ENCODE measurements at places on chromosomes 2 and 18.

GRCh38 chr18:58788971-58789875, 75.5 kb upstream of the ZNF532 start:
- DNase-seq = no peak

GRCh38 chr18:10440884-10441283, 13.6 kb upstream of the APCDD1 start:
- DNase-seq = no peak

DNA sequence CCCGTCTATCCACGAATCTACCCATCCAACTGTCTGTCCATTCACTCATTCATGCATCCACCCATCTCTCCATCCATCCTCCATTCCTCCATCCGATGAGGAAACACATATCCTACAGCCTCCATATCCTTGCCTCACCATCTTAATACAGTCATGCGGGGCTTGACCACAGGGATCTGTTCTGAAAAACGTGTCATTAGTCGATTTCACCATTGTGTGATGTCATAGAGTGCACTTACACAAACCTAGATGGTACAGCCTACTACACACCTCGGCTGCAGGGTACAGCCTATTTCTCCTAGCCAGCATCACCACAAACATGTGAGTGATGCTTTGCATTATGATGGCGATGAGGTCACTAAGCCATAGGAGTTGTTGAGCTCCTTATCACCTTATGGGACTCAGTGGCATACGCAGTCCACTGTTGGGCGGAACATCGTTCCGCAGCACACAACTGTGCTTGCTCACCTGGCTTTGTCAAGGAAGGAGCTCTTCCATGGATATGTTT, 1.9 kb upstream of the NT5DC4 start:
- no peak for DNase-seq

- no peak for DNase-seq
Measured at GRCh38 chr2:70641263-70641784, 87.7 kb upstream of the TGFA start.

DNA sequence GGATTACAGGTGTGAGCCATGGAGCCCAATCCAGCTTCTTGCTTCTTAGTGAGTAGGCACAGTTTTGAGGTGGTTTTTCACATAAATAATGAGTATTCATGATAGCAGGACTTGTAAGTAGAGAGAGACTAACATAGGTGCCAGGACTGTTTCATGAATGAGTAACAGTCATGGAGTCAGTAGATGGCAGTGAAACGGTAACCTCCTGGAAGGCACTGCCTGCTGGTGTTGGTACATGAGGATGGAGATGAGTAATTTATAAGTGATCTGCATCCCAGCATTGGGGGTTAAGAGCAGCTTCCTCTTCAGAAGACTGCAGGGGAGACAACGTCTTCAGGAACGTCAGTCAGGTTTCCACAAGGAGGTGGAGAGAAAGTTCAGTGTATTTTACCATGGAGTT, 143.8 kb downstream of the HAUS1 start:
- DNase-seq = no peak

GRCh38 chr2:29042561-29043075, 31.7 kb downstream of the PCARE start:
- no peak for DNase-seq

DNA sequence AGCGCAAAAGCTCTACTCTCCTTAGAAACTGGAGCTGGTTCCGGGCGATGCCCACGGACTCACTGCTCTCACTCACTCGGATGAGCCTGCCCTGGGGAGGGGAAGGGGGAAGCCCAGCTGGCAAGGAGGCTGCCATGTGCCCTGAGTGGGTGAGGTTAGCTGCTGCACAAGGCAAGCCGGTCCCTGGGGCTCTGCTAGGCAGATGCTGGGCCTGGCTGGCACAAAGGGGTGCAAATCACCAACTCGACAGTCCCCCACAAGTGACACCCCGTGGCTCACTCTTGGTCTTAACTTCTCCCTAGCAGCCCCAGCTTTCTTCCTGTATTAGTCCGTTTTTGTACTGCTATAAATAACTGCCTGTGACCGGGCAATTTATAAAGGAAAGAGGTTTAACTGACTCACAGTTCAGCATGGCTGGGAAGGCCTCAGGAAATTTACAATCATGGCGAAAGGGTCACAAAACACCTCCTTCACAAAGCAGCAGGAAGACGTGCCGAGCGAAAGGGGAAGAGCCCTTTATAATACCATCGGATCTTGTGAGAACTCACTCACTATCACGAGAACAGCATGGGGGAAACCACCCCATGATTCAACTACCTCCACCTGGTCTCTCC, 33.2 kb downstream of the ADCY3 start:
- DNase-seq = no peak

All from stimulated activated CD4-positive, alpha-beta T cell treated with anti-CD3 and anti-CD28 coated beads, TNF-alpha, amount 100 ng/mL, for 4 hours (primary cell).